MCF 10A (cell line): ENCODE measurements at places on chromosomes 11 and 22.

GRCh38 chr11:35143297-35144135 is 4.5 kb downstream of the CD44 start:
- peak; percentile 39 for DNase-seq

GRCh38 chr11:116364348-116364747 is 408.4 kb downstream of the BUD13 start:
- DNase-seq: no peak

- DNase-seq: no peak
Observed at GRCh38 chr11:35688023-35688422, 25.4 kb downstream of the TRIM44 start.

DNA sequence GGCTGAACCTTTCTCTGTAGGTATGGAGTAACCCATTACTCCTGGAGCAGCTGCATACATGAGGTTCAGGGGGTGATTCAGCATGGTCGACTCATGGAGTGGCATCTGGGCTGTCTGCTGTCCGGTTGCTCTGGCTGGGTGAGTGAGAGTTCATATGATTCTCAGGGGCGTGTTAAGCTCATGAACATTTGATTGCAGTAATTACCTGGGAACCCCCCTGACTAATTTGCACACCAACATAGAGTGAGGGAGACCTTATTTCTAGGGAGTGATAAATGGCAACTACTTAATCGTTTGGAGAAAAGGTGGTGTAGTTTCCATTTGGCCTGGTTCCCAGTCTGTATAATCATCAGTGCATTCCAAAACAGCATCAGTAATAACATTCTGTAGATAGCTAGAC is 661.9 kb downstream of the ETS1 start:
- peak; percentile 14 for DNase-seq

DNA sequence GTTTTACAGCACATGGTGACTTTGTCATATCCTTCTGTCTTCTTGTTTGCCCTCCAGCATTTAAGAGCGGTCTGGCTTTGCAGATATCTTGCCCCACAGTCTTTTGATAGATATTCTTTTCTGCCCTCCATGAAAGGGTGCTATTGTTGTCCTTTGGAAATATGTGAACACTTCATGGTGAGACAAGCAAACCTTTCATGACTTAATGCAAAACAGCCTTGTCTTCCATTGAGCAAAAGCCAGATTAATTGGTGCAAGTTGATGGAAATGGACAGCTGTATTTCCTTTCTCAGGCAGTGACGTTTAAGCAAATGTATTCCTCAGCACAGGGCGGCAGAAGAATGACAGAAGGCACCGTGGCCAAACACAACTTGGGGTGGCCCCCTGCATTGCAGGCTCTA is 4.4 kb downstream of the DCPS start:
- no peak for DNase-seq

DNA sequence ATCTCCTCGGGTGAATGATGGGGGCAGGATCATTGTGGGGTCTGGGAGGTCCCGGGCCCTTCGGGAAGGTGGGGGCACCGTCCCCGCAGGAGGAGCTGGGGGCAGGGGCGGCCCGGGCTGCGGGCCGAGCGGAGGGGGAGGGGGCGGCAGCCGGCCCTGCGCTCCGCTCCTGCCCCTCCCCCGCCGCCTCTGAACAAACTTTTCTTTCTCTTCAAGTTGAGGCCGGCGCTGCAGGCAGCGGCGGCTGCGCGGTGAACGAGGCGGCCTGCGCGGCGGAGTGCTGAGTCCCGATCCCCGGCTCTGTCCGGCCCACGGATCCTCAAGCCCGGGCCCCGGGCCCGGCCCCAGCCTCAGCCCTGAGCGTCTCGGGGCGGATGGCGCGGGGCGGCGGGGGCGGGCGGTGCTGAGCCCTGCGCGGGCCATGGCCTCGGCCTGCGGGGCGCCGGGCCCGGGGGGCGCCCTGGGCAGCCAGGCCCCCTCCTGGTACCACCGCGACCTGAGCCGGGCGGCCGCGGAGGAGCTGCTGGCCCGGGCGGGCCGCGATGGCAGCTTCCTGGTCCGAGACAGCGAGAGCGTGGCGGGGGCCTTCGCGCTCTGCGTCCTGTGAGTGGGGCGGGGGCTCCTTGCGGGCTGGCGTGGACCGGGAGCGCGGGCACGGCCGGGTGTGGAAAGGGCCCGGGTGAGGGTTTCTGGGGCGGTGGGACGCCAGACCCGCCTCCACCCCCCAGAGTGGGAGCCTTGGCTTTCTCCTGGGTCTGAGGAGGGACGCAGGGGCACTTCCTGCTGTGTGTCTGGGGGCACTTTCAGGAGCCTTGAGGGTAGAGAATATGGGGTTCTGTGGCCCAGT is at the start of gene INPPL1:
TSS of gene INPPL1 (plus strand) at position 204 of the 847 bp plus-strand sequence. CDS start at position 422, 218 bp downstream.
- DNase-seq: peak; percentile 45

GRCh38 chr22:33883561-33883960 is 36.7 kb downstream of the LARGE1 start:
- peak; percentile 45 for DNase-seq

- no peak for DNase-seq
Observed at GRCh38 chr22:26380072-26380830, 48.8 kb upstream of the ASPHD2 start.
